Fibroblast of skin of right biceps (primary cell): ENCODE measurements at places on chromosomes 7 and 10.

GRCh38 chr10:5252177-5253037 is 55.8 kb downstream of the AKR1C4 start:
- DNase-seq = no peak

DNA sequence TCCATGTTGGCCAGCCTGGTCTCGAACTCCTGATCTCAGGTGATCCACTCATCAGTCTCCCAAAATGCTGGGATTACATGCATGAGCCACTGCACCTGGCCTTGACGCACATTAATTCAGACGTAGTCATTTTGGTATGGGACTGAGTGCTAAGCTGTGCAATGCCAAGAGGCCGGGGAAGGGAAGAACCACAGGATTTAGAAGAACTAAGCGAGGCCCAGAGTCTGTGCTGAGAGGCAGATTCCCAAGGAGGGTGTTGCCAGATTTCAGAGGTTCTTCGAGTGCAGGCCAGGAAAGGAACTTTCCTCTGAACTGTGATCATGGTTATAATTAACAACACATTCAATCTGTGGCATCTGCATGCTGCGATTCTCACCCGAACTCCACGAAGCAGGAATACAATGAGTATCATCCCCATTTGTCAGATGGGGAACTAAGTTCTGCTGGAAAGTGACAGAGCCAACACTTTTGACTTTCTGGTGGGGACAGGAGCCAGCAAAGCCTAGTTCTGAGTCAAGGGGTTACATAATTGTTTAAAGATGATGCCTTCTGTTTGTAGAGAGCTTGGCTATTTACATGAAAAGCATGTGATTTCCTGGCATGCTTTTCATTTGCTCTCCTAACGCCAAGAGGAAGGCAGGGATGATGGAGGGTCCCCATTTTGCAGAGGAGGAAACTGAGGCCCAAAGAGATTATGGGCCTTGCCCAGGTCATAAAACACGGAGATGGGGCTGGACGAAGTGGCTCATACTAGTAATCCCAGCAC is 6.2 kb upstream of the ZAN start:
- peak; percentile 91 for DNase-seq

DNA sequence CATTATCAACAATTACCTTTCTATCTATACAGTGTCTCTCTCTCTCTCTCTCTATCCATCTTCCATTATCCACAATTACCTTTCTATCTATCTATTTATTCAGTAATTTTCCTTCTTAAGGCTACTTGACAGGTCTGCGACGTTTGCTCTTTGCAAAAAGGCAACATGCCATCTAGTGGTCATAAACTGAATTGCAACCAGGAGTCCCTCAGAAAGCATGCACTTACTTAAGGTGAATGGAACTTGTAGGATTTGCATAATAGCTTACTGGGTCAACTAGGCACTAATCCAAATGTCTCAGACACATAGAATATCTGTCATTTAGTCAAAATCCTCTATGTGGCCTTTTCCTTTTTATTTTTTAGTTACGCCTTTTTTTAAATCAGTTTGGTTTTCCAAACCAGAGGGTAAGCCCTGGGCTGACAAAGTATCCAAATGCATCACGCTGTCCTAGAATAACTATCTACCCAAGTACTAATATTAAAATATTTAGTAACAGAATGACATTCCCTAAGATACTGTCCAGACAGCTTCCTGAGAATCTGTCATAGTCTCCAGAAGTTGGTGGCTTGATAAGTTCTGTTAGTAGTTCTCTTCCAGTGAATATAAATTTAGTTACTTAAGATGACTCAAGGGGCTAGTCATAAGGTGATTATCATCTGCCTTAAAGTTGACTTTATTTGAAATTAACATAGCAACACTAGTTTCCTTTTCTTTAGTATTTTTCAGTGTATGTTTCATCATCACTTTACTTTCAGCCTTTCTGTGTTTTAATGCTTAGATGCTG is 208.3 kb downstream of the PPP1R3A start:
- peak; percentile 73 for DNase-seq

DNA sequence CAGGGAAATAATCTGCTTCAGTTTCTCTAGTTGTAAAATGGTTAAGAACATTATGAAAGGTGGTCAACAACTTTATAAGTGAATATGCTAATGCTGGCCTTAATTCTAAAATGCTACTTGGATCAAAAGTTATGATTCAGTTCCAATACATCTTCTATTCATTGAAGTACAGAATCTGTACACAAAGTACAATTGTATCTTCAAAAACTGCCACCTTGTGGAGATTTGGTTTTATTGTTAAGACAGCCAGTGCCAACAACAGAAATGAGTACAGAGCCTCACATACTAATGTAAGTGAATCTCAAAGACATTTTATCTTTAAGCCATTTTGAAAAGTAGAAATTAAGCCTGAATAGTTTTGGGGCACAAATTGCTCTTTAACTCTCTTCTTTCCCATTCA is 194.0 kb downstream of the CFTR start:
- peak; percentile 36 for DNase-seq
